ENCODE measurements at places on chromosomes 3 and 15.

DNA sequence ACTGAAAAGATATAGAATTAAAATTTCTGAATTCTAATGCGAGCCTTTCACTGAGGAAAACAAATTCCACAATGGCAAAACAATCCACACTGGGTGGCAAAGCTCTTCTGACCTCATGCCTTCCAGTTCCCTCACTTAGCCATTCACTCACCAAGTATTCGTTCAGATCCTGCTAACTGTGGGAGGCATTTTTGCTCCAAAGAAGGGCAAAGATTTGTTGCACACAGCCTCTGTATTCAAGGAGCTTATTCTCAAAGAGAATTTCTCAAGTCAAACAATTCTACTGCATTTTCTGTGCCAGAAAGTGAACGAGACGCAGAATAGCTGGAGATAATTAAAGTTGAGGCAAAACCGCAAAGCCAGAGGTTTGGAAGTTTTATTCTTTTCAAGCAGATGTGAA, 77.3 kb downstream of the CPNE4 start:
- no peak for DNase-seq

GRCh38 chr15:99412626-99413025, 153.2 kb upstream of the MEF2A start:
- no peak for DNase-seq

- DNase-seq = no peak
Observed at GRCh38 chr3:146271180-146271579, 20.3 kb upstream of the PLSCR4 start.

DNA sequence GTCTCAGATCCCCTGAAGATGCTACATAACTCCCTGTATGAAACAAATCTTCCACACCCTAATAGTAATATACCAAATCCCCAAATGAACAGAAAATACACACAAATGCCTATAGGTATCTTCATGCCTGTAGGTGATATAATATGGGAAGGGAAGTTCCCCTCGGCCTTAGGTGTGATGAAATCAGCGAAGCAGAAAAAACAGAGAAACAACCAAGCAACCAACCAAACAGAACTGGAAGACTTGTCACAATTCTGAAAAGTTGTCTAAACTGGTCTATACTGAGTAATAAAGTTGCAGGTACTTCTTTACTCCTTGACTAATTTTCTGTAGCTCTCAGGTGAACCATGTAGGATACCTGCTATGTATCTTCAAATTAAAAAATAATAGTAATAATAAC, 82.2 kb upstream of the SATB1 start:
- DNase-seq = no peak

GRCh38 chr15:26128611-26129140, 265.5 kb upstream of the ATP10A start:
- no peak for DNase-seq

DNA sequence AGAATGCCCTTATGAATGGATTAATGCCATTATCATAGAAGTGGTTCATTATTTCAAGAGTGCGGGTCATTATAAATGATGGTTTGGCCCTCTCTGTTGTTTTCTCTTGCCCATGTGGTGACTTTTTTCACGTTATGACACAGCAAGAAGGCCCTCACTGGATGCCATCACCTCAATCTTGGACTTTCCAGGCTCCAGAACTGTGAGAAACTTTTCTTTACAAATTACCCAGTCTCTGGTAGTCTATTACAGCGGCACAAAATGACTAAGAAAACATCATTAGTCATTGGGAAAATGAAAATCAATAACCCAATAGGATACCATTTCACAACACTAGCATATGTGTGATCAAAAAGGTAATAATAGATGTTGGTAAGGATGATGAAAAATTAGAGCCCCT, 119.0 kb upstream of the LPP start:
- no peak for DNase-seq

- DNase-seq = no peak
Observed at GRCh38 chr3:190183121-190183520, 62.4 kb upstream of the P3H2 start.

DNA sequence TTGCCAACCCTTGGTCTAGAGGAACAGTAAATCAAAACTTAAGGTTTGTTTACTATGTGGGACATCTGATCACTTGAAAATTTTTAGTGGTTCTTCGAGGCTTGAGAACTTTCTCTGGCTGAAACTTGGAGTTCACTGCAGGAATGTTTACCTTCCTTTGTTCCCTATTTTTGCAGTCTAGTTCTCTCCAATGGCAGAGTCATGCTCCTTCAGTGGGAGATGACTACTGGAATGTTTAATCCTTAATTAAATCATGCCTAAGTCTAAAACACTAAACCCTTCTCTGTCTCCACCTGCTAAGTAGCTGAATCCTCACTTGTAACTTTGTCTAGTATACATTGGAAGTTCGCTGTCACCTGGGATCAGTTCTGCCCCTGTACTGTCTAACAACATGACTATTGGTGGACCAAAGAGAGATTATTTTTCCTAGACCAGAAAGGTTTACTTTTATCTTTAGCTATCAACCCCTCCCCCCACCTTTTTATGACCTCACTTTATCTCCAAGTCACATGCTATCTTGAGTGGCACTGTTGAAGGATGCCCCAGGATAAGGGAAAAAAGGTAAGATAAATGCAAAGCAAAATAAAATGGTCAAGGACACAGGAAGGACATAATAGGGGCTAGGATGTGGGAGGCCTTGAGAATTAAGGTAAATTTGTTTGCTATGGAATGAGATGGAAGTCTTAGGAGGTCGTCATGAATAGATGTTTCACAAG, 1.2 kb upstream of the ZNF609 start:
- no peak for DNase-seq

DNA sequence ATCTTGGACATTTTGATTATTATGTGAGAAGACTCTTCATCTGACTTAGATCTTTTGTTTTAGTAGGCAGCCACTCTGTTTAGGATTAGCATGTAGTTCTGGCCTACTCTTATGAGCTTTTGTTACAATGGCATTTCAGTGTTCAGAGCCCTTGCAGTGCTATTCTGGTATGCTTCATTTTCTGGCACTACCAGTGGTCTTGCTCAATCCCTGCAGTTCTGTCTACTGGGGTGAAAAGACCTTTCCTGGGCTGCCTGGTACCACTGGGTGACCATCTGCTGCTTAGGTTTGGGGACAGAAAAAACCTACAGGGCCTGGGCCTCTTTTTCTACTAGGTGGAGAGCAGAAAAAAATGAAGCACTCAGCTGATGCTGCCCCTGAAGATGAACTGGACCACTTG, 42.5 kb downstream of the IL16 start:
- DNase-seq = no peak

GRCh38 chr3:133412183-133413132, 12.6 kb downstream of the BFSP2 start:
- DNase-seq = no peak

GRCh38 chr3:127475975-127476705, 114.4 kb downstream of the TPRA1 start:
- no peak for DNase-seq

- no peak for DNase-seq
Observed at GRCh38 chr3:104676241-104676640, 690.5 kb upstream of the ALCAM start.

- no peak for DNase-seq
Observed at GRCh38 chr3:63438826-63439371, 160.8 kb downstream of the SYNPR start.

Measured in left renal cortex interstitium (tissue), 4 donors.